Tibial nerve (tissue), 4 donors: ENCODE measurements at places on chromosomes 4 and X. TPM values are rescaled to one million over a fixed set of nuclear protein-coding genes. Genes with fewer than 3 reads are reported as not detected.

- DNase-seq, result no peak
These were observed 264.2 kb upstream of the ETNPPL start for GRCh38 chr4:109027016-109027500.

DNA sequence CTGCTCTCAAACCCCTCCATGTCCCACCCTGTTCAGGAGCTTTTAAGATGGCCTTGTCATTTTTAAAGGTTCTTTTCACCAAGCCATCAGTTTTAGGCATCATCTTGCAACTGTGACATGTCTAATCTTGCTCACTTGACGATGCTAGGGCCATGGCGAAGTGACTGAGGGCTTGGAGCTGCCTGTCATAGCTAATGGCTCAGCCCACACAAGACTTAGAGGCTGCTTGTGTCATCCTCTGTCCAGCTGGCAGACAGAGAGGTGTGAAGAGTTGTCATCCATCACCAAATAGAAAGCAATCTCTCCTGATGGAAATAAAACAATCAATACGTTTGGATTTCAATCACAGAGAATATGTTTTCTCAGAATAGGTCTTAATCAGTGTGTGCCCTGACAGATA, 194.9 kb downstream of the HS6ST2 start:
- DNase-seq, result no peak

DNA sequence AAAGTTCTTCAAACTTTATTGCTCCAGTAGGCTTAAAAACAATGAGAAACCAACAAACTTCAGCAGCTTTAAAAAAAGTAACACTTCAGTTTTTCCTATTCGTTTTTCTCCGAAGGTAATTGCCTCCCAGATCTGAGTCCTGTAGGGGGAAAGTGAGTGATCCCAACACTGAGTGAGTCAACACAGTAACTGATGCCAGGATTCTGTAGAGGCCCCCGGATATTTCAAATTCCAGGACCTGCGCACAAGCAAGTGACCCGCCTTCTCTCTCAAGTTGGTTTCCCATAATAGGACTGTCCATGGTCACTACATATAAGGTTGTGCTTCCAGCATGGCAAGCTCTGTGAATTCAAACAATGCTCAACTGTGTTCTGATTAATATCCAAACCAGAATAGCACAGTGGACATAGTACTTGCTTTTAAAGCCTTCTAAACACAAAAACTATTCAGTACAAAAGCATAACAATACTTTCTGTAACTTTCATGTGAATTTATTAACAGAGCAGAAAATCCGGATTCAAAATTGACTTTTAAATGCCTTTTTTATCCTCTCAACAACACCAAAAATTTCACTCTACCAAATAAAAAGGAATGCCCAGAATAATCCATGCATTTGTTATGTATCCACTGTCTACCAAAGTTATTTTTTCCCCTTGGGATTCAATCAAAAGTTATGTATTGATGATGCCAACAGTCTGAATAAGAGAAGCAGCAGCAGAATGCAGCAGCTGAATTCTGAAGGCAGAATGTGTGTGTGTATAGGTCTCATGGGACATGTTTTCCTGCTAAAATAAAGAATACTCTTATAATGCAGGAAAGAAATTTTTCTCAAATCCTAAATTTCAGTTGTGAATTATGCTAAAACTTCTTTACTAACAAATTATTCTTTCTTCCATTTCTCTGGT, at the start of gene DMD:
Gene DMD, minus strand, starts transcription at position 194 of the 905 bp plus-strand sequence. CDS start 237 bp downstream, outside the sequence.
- peak; percentile 33 for DNase-seq

- no peak for DNase-seq
These were observed 10.5 kb upstream of the NDUFC1 start for GRCh38 chr4:139312552-139313332.

DNA sequence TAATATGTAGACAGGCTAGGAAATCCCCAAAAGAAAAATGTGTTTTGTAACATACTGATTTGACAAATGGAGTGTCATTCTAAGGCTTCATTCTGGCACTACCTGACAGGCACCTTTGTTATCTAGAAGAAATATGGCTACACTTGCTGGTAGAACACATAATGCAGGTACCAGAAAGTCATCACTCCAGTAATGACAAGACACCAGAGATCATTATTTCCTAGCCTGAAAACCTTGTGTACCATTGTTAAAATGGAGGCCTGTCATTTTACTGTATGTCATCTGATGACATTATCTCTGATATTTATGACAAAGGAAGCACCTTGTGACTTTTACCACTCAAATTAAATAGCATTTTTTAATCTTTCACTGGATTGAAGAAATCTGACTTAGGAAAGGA, 13.5 kb upstream of the FGF5 start:
- DNase-seq, result no peak

DNA sequence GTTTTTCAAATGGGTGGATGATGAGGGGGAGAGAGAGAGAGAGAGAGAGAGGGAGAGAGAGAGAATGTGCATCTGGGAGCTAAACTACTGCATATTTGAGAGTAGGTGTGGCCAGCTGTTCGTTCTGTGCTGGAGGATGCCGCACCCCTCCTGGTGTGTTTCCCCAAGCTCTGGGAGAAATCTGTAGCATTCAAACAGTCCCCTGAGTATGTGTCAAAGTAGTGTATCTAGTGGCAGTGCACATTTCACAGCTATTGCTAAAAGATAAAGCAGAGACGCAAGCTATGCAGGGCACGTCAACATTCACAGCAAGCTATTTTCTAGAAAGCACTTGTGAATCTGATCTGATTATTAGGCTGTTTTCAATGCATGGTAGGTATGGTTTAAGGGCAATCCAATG, 83.5 kb upstream of the LIMCH1 start:
- DNase-seq, result no peak

DNA sequence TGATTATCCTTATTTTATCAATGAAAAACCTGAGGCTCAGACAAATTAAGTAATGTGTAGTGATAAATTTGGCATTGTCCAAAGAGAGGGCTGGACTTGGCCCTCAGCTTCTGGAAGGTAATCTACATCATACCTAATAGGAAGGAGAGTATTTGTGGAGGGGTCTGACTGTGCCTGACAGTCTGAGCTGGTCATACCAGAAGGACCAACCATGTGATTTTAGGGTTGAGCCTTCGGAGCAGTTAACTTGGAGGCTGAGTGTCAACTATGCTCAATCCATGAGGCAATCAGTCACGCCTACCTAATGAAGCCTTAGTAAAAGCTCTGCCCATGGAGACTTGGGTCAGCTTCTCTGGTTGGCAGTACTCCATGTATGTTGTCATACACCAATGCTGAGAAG, 136.4 kb downstream of the CPE start:
- DNase-seq, result no peak

- no peak for DNase-seq
These were observed 443.1 kb downstream of the HNRNPD start for GRCh38 chr4:81930506-81931238.

- DNase-seq, result no peak
These were observed 2078.4 kb upstream of the TENM3 start for GRCh38 chr4:180164799-180165198.

DNA sequence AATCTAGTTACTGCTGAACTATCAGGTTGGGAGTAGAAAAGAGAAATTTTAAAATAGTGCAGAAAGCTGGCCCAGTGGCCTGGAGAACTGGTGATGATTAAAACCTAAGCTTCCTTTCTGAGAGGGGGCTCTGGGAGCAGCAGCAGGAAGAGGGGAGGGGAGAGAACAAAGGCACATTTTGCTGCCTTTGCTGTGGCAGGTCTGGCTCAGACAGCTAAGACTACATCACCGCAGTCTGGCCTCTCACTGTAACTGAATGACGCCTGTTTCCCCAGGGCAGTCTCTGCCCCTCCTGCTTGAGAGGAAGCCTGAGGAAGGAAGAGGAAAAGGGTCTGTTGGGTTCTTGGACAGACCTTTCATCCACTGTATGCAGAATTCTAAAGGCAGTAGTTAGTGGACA, 148.5 kb downstream of the FRAS1 start:
- no peak for DNase-seq

DNA sequence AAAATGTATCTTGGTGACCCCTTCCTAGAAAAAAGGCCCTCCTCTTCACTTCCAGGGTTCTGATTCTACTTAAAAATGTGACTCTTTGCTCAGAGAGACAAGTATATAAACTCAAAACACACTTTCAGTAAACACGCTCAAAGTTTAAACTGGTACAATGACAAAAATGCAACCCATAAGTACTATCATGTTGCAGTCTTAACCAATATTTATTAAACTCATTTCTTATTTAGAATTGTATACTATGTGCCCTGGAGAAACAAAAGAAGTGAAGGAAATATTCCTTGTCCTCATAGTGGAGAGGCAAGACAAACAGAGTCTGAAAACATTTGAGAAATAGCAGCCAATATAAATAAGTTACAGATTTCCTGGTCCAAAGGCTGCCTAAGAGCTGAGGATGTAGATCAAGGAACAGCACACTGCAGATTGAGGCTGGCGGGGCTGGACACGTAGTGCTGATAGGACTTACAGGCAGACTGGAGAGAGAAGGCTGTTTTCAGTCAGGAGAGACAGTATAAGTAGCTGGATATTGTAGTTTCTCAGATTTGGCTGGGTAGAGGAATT, 39.1 kb upstream of the ANXA3 start:
- DNase-seq, result no peak

DNA sequence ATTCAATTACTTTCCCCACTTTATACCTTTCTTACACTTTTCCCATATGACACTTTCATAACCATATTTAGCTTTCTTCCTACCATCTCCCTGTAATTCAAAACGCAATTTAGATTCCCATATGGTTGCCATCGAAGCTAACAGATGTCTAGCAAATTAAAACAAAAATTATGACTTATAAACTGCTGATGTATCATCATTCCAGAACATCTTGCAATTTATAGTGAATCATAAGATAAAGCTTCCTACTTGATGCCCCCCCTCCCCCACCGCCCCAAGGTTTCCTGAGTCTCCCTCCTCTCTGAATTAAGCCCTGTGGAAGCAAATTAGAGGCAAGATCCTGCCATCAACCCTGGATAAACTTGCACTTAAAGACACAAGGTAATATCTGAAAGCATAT, 5.4 kb downstream of the TSPAN5 start:
- DNase-seq, result no peak

ANOS1 gene
- 11.1 TPM for total RNA-seq

ARHGAP6 gene
- total RNA-seq, result 51.9 TPM

CLIC2 gene
- 12.0 TPM for total RNA-seq
